Upper lobe of right lung (tissue), 1 donor: ENCODE measurements at places on chromosomes 5 and 9. TPM values are rescaled to one million over a fixed set of nuclear protein-coding genes. Genes with fewer than 3 reads are reported as not detected.

Gene ITGA1
- total RNA-seq: 94.8 TPM

- H3K27me3 ChIP-seq: no peaks in the 10 kb centered on the region
- no peak overlapping the region for H3K4me3 ChIP-seq
- DNase-seq: no peak
Measured at GRCh38 chr5:69288069-69288468, 44.5 kb downstream of the CCDC125 start.

Gene SGCD
- 7.5 TPM for total RNA-seq

- H3K27ac ChIP-seq: no peak overlapping the region
- DNase-seq: no peak
- no peaks in the 10 kb centered on the region for H3K27me3 ChIP-seq
- no peak overlapping the region for H3K4me3 ChIP-seq
Measured at GRCh38 chr9:78462611-78463010, 165.7 kb downstream of the PSAT1 start.

GRCh38 chr9:73893230-73893629 is 603.9 kb upstream of the RORB start:
- H3K36me3 ChIP-seq: no peaks in the 10 kb centered on the region
- no peak overlapping the region for H3K27ac ChIP-seq
- no peak for DNase-seq
- no peaks in the 10 kb centered on the region for H3K4me1 ChIP-seq
- no peak overlapping the region for H3K4me3 ChIP-seq
- no peaks in the 10 kb centered on the region for H3K27me3 ChIP-seq

DNA sequence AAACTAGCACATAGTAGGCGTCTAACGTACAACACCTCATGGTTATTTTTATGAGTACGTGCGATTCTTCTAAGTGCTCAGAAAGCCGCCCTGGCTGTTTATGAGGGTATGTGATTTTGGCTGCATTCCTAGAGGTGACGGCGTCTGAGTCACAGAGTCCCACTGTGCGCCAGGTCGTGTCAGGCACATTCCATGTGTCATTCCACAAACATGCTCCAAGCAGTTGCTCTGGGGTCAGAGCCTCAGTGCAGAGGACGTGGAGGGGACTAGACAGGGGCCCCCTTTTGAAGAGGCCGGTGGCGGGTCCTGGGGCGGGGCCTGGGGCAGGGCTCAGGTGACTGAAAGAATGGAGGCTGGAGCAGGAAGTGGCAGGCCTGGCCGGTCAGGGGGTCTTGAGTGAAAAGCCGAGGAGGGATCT is 51.9 kb downstream of the NEK6 start:
- H3K27ac ChIP-seq: no peak overlapping the region
- H3K4me3 ChIP-seq: no peak overlapping the region
- H3K27me3 ChIP-seq: no peaks in the 10 kb centered on the region
- DNase-seq: no peak
- H3K4me1 ChIP-seq: no peaks in the 10 kb centered on the region

- H3K4me1 ChIP-seq: peaks cover 35% of the 10 kb centered on the region
- DNase-seq: no peak
- no peak overlapping the region for H3K4me3 ChIP-seq
- peaks cover 3% of the 10 kb centered on the region for H3K36me3 ChIP-seq
Measured at GRCh38 chr9:35661756-35662350, 3.1 kb downstream of the ARHGEF39 start.

Gene PALM2AKAP2
- 52.4 TPM for total RNA-seq
